ENCODE measurements at places on chromosomes 6 and 20.

DNA sequence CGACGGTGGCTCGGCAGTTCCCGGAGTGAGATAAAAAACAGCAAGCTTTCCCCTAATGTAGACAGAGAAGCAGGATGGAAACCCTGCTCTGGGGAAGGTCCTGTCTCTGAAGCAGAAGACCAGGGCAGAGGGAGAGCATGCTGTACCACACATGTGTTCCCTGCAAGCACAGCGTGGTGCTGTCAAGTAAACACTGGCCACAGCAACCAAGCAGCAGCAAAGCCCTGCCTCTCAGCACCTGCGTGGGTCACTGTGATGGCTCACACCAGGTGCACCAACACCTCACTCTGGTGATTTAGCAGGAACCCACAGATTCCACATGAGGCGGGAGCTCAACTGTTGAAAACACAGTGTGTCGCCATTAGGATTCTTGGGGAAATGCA, 65.2 kb upstream of the TXNDC5 start:
- peak; percentile 44 for DNase-seq

GRCh38 chr20:57619051-57619831, 985 bp downstream of the ZBP1 start:
- no peak for DNase-seq

DNA sequence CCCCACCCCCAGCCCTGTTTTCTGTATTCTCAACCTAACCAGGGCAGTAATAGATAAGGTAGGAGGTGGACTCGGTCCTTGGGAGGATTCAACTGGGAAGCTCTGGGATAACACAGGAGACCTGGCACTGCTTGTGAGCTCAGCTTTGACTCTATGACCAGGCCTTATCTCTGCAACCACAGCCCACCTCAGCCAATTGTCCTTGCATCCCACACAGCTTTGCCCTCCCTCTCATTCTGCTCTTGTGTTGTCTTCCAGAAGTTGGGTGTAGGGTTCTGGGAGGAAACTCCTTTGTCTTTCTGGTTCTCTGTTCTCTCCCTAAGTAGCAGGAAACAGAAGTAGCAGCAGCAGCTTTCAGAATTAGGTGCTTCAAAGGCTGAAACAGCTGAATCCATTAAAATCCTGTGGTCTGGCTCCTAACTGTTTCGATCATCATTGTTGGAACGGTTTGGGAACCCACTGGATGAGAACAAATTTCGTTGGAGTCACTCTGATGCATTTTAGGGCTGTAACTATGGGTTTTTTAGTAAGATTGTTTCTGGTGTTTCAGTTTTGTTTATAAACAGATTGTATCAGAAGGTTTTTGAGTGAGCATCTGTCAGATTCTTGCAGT, 32.4 kb upstream of the SNX9 start:
- DNase-seq, result no peak

DNA sequence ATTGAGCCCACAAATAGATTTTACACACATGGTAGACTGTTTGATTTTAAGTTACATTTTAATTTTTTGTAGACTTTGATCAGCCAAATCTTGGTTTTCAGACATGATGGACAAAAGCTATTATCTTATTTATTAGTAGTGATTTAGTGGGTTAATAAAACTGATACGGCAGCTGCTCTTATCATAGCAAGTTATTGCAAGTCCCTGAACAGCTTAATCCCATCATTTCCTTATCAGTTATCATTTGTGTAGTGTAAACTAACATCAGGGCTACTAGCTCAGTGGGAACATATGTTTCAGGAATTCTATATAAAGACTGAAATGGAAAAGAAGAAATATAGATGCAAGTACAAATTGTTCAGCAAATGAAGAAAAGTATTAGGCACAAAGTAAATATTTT, 10.9 kb downstream of the RFX6 start:
- DNase-seq, result no peak

DNA sequence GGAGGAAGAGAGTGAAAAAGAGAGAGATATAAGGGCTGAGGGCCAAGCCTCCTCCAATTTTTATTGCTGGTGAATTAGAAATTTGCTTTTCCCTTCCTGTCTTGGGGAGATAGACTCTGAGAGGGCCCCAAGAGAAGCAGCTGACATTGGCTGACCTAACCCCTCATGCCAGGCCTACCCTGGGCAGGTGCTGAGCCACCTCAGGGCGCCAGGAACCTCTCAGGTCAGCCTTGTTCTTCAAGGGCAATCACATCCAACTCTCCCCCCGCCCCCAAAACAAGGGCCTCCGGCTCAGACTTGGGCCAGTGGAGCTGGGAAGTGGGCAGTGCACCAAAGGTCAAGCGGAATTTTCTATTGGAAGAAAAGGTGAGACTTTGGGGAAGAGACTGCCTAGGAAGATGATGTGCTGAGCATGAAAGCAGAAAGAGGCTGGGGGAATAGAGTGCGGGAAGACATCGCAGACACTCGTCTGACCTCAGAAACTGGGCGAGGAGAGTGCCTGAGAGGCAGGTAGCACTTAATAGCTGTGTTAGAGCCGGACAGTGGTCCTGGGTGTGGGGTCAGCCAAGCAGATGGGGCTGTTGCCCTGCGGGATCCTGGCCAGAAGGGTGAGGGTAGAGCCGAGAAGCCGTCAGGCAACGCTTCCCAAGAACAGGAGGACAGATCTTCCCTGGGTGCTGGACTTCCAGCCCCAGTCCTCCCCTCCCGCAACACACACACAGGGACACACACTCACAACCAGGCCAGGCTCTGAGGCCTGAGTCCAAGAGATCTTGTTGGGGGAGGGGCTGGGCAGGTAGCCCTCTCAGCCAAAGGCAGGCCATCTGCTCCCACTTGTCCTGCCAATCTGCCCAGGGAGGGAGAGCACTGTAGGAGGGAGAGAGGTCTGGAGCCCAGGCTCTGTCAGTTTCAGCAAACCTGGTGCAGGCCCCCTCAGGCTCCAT, 3.7 kb upstream of the FASTKD5 start:
- no peak for DNase-seq

GRCh38 chr20:22525821-22526220, 58.6 kb downstream of the FOXA2 start:
- DNase-seq, result no peak

- no peak for DNase-seq
These were observed 7.0 kb downstream of the MUC21 start for GRCh38 chr6:30990422-30991086.

DNA sequence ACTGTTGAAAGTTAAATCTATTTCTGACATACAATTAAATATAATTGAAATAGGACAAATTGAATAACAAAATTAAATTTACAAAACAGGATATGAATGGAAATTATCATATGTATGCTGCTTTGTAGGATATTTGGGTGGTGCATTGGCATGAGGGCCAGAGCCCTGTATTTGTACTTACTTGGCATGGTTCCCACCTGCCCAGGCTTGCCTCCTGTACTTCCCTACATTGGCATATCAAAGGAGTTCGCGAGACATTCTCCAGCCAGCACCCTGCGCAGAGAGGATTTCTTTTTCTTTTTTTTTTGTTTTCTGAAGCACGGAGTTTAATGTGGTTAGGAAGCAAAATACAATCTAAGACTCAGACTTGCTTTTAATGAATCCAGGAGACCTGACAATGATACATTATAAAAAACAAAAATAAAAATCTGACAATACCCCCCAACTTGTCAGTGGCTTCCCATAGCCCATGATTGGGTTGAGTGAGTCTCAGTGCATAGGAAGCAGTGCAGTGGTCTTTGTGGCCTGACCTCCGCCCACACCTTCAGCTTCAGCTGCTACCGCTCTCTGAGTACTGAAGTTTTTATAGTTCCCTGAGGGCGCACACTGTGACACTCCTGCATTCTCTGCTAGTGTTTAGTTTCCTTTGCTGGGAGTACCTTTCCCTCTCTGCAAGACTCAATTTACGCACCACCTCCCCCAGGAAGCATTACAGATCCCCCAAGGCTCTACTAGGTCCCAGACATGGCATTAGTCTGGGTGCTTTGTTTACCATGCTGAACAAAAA, 440.8 kb downstream of the UTRN start:
- DNase-seq, result no peak

DNA sequence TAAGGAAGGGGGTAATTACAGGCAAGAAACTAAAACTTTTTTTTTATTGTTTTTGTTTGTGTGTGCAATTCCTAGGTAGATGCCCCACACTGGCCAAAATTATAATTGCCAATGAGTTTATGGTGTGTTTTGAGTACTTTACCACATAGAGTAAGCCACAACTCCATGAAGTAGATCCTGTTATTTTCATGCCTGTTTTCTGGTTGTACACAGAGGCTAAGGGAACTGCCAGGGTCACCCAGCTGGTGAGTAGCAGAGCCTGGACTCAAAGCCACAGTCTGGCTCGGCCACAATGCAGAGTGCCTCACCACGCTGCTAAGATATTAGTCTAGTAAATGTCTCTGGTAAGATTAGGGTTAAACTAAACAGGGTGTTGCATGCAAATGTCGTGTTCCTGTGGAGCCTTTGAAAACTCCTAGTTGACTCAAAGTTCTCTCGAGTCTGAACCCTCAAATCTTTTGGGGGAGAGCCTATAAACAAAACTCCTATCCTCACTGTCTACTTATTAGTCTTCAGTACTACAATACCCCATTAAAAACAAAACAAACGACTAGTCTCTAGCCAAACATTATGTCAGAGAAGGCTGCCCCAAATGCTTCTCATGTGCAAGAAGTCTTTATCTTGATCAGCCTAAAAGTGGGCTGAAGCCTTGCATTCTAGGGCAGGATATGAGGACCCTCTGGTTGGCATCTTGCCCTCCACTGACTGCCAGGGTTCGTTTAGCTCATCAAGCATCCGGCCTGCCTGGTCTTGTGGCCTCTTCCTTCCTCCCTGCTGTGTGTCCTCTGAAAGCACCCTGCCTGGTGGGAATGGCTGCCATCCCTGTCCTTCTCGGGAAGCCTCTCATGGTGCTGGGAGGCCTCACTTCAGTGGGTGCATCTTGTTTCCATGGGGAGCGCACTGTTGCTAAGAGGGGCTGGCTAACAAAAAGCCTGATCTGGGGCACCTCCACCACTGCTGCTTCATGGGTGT, 4.2 kb downstream of the DUSP22 start:
- no peak for DNase-seq

DNA sequence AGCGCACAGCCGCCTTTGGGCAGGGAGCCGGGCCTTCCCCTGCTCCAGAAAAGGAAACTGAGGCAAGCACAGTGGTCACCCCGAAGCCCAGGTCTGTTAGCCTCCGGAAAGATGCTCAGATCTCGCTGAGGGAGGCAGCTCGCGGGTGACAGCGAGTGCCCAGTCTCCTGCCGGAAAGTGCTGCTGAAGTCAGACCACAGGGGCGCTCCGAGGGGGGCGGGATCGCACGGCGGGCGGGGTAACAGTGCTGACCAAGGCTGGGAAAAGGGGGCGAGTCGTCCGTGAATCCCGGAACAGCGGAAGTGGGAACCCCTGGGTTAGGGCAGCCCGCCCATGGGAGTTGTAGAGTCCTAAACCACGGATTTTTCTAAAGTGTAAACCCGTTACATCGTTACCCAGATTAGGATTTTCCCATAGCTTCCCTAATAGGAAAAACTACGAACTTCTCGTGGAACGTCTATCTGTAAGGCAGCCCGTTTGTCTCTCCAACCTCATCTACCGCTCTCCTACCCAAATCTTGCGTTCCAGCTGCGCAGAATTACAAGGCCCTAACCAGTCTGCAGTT, 504 bp downstream of the VPS16 start:
- peak; percentile 85 for DNase-seq

DNA sequence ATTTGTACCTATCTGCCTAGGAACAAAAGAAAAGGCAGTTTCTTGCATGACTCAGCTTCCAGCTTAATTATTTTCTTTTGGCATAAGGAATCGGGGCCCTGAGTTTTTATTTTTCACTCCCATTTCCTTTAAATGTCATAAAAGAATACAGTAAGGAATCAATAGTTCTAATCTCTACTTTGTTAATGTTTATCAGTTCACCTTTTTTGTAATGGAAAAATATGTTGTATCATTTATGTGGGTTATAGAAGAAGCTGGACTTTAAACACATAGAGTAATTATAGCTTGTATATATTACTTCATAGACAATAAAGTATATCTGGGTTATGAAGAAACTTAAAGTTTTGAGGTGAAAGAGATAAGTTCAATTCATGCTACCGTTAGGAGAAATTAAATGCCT, 1214.8 kb upstream of the GJE1 start:
- DNase-seq, result no peak

Data from right forelimb (tissue), 1 donor.